ENCODE measurements at places on chromosomes 6 and 20. TPM values are rescaled to one million over a fixed set of nuclear protein-coding genes. Genes with fewer than 3 reads are reported as not detected.

- peak; percentile 97 for DNase-seq
Measured at GRCh38 chr6:43629104-43629504, at the start of gene GTPBP2. Gene GTPBP2, minus strand, starts transcription at chr6:43629264. Its CDS starts 102 bp downstream, at chr6:43629162.

DNA sequence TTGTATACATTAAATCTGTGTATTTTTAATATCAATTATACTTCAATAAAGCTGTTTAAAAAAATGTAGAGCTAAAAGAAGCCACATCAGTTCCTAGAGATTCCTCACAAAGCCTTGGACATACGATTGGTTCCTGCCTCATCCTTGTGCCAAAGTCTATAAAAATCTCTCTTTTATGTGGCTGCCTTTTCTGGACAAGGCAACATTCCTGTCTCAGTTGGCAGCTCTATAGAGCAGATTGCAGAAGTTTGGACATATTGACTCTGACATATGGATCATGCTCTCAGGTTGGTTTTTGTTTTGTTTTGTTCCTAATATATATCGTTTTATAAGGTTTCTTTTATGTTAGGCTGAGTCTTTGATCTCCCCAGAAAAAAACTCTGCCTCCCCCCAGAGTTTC is 148.9 kb downstream of the MAFB start:
- DNase-seq, result no peak

The VGLL2 gene
- total RNA-seq, result not detected

DNA sequence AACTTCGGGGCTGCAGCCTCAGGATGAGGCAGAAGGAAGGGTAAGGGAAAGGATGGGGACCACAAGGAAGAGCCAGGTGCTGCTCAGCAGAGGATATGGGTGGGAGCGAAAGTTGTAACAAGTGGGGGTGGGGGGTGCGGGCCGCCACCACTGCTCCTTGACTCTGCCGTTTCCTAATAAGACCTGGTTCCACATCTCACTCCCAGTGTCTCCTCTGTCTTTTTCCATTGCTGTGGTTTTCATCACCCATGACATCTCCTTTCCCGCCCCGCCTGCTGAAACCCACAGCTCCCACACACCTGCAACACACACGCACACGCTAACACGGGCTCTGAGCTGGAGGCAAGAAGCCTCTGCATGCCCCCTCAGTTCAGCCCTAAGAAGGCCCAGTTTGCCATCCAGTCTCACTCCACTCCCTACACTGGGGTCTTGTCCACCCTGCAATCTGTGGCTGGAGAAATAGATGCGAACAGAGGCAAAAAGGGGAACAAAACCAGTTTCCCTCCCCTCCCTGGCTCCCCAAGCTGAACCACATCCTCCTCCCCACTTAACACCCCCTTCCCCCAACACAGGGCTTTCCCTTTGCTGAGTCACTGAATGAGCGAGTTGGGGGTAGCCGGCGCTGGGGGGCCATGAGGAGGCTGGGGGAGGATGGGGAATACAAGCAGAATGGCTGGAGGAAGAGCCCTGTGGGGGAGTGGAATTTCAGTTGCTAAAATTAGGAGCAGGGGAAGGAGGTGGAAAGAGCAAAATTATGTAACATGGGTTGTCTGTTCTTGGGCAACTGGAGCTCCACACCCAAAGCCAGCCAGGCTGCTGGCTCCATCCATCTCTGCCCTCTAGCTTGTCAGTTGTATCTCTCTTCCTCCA is 11.5 kb downstream of the NFKBIL1 start:
- DNase-seq, result peak; percentile 83

DNA sequence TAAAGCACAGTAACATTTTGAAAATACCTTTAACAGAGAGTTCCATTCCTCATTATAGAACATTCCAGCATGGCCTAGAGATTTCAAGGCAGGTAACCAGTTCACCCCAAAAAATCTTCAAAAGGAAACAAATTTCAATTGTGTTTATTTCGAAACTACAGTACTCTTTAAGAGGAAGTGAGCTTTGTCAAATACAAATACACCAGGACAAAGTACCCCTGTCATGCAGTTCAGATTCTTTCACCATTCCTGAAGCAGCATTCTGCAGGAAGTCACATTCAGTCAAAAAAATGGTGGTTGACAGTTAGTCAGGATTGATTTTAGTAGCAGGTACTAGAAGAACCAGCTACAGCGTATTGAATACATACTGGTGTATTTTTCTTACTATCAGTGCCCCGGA is 89.6 kb upstream of the RIN2 start:
- no peak for DNase-seq

The ULBP1 gene
- 0.28 TPM for total RNA-seq

GRCh38 chr20:22836211-22836610 is 198.9 kb upstream of the SSTR4 start:
- DNase-seq, result no peak

GRCh38 chr6:168347053-168347452 is 27.5 kb upstream of the DACT2 start:
- DNase-seq, result no peak

- no peak for DNase-seq
Measured at GRCh38 chr6:127119102-127120022, 891 bp downstream of the RSPO3 start.

- no peak for DNase-seq
Measured at GRCh38 chr20:33668466-33669155, 1.9 kb downstream of the ACTL10 start.

- no peak for DNase-seq
Measured at GRCh38 chr6:15823838-15824414, 161.1 kb upstream of the DTNBP1 start.

DNA sequence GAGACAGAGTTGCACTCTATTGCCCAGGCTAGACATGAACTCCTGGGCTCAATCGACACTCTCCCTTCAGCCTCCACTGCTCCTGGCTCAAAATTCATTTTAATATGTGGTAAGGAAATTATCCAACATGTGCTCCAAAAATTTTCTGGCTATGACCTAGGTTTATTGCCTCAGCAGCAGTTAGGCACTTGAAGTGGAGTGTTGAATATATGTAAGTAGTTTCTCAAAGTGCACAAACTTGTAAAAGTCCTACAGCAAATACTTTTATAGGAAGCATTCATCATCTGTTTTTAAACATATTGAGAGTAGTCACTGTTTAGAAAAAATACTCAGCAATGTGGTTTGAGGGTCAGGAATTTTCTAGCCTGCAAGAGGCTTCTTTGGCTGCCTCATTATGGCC is 13.2 kb downstream of the FILIP1 start:
- DNase-seq, result no peak

GRCh38 chr20:479487-479886 is 17.2 kb upstream of the TBC1D20 start:
- DNase-seq, result no peak

The TPD52L1 gene
- not detected for total RNA-seq

- DNase-seq, result no peak
Measured at GRCh38 chr6:33609528-33609927, 11.6 kb upstream of the ITPR3 start.

- DNase-seq, result no peak
Measured at GRCh38 chr20:3739054-3739925, 6.8 kb downstream of the HSPA12B start.

GRCh38 chr20:41927655-41928054 is 309.5 kb upstream of the CHD6 start:
- DNase-seq, result no peak
